Activated CD4-positive, alpha-beta T cell treated with anti-CD3 and anti-CD28 coated beads, Interleukin-2, amount 50 U/mL, for 24 hours (primary cell): ENCODE measurements at places on chromosomes 16 and 17.
A peak's percentile ranks its signal among the peaks of the same experiment; 100 is the strongest.

GRCh38 chr16:73151941-73152340, 104.0 kb upstream of the ZFHX3 start:
- DNase-seq, result no peak

DNA sequence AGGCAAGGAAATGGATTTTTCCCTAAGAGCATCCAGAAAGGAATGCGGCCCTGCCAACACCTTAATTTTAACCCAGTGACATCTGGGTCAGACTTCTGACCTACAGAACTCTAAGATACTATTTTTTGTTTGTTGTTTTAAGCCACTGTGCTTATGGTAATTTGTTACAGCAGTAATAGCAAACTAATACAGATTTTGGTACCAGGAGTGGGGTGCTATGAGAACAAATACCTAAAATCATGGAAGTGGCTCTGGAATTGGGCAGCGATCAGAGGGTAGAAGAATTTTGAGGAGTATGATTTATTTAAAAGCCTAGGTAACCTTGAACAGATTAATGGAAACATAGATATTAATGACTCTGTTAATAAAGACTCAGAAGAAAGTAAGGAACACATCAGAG, 208.2 kb downstream of the ZNF423 start:
- no peak for DNase-seq

DNA sequence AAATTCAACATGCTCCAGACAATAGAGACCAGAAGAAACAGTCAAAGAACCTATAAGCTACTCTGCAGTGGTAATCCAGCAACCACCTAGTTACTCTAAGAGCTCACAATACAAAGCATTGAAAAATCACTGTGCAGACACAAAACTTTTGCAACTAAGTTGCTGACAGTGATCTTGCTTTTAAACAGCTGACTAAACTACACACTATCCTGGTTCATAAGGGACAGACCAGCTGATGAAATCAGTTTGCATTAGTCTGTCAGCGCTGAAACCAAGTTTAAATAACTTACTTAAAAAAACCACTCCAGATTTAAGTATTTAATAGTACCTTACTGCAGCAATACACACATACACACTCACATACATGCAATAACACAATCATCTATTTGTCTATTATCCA, 4.6 kb downstream of the VEZF1 start:
- DNase-seq, result no peak

DNA sequence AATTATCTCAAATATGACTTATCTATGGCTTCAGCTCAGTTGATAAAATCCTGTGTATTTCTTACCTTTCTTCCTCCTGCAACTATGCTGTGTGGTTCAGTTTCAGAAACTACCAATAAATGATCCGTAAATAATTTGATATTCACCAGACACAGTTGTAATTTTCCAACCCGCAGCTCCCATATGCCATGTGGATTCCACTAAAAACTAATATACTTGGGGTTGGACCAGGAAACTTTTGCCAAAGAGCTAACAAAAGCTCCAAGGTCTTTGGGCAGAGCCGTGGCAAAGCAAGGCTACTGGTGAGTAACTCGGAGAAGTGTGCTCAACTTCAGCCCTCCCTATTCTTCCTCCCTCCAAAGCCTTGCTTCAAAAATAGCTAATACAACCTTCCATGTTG, 2.3 kb upstream of the CHST6 start:
- no peak for DNase-seq

- DNase-seq, result no peak
These were observed 13.5 kb downstream of the SPECC1 start for GRCh38 chr17:20022701-20023100.

DNA sequence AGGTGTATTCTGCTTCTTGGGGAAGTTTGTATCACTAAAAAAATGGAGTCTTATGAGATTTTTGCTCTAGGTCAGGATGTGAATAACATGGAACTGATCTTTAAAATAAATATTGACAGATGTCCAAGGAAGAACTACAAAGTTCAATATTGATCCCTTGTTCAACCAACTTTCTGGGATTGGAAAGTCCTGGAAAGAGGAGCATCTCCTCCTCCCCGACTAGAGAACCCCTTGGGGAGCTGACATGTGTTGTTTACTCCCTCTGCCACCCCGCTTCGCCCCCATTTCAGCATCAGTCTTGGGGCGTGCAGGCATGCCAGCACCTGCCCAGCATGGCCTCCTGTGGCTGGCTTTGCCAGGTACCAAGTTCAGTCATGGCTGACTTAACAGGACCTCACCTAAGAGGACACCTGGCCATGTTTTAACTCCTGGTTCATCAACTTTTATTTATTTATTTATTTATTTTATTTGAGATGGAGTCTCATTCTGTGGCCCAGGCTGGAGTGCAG, 33.8 kb downstream of the PMFBP1 start:
- no peak for DNase-seq

DNA sequence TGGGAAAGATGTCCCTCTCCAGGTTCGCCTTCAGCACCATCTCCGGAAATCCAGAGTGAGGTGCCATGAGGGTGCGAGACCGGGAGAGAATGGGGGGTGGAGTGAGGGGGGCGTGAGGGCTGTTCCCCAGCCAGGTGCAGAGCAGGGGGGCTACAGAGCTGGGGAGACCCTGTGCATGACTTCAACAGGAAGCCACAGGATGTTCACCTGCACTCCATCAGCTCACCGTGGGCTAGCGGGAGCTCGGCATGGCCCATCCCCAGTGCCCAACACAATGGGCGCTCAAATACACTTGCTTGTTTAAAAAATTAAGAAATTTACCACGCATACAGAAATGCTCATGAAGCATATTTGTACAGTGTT, 27.7 kb downstream of the TMEM235 start:
- no peak for DNase-seq

DNA sequence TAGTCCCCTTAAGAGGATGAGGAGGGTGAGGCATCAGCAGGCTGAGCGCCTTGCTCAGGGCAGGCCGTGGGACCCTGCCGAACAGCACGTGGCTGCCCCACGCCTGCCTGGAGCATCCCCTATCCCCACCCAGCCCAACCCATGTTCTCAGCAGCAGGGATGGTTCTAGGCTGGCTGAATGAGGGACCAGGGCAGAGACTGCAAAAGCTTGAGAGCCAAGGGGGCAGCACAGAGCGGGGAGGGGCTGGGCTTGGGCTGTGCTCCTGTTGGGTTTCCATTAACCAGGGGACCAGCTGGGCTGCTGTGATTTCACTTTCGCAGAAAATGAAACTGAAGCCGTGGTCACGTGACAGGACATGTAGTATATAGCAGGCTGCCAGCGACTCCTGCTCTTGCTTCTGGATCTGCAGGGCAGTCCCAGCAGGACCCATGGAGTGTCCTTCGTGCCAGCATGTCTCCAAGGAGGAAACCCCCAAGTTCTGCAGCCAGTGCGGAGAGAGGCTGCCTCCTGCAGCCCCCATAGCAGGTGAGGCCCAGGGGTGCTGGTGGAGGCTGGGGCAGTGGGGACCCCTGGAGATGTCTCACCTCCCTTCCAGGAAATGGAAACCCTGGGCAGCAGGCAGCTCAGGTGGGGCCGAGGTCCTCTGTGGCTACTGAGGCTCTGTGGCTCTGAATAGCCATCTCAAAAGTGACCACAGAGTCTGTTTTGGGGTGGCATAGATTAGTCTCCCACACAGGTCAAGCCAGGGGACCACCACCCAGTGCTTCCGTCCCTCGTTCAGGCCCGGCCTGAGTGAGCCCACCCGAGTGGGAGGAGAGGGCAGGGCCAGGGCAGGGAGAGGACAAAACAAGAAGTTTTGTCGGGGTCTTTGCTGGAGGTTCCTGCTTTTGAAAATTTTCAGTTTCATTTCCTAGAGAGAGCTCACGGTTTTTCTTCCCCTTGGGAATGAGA, 2.9 kb downstream of the RNF213 start:
- peak; percentile 71 for DNase-seq

GRCh38 chr16:13435415-13435814, 484.5 kb upstream of the ERCC4 start:
- DNase-seq, result no peak
